ENCODE measurements at places on chromosomes 12 and 14. TPM values are rescaled to one million over a fixed set of nuclear protein-coding genes. Genes with fewer than 3 reads are reported as not detected.
A peak's percentile ranks its signal among the peaks of the same experiment; 100 is the strongest.

- no peak for DNase-seq
Observed at GRCh38 chr12:79927772-79928474, 7.0 kb downstream of the PPP1R12A start.

DNA sequence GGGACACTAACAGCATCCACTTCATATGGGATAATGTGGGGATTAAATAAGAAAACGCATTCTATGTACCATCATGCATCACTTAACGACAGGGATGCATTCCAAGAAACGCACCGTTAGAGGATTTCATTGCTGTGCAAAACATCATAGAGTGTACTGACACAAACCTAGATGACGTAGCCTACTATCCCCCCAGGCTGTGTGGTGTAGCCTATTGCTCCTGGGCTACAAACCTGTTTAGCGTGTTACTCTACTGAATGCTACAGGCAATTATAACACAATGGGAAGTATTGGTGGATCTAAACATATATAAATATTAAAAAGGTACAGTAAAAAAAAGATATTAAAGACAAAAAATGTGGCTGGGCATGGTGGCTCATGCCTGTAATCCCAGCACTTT lies 230.6 kb downstream of the KSR2 start:
- no peak for DNase-seq

GRCh38 chr12:6829536-6830220 lies 1.5 kb downstream of the P3H3 start:
- no peak for DNase-seq

- no peak for DNase-seq
Observed at GRCh38 chr14:63438065-63438757, 105.0 kb downstream of the PPP2R5E start.

DNA sequence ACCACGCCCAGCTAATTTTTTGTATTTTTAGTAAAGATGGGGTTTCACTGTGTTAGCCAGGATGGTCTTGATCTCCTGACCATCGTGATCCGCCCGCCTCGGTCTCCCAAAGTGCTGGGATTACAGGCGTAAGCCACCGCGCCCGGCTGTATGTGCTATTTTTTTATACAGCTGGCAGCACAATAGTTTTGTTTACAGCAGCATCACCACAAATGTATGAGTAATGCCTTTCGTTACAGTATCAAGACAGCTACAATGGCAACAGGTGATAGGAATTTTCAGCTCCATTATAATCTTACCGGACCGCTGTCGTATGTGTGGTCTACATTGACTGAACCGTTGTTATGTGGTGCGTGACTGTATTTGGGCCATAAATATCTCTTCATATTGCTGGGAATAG lies 11.6 kb upstream of the MDM2 start:
- no peak for DNase-seq

DNA sequence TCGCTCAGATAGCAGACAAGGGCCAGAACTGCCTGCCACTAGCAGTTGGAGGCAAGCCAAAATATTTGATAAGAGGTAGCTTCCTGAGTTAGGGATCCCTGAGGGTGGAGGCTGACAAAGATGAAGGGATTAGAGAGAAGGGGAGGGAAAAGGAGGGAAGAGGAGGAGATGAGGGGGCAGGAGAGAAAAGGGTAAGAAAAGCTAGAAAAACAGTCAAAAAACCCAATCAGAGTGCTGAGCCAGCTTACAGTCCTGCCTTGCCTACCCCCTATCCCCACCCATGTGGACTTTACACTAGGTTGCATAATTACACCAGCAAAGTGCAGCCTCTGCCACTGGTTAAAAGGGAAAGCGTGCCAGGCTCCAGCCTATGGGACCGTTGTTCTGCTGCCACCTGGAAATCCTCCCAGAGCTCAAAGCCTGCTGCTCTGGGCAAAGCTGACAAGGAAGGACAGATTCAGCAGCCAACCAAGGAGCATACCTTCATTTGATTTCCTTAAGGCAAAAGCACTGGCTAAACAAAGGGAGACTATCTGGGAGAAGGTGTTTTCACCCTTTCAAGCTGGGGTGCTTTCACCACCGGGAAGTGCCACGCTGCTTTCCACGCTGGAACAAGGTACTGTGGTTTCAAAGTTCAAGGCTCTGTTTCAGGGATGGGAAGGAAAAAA lies 3.8 kb upstream of the NUMB start:
- peak; percentile 77 for DNase-seq

DNA sequence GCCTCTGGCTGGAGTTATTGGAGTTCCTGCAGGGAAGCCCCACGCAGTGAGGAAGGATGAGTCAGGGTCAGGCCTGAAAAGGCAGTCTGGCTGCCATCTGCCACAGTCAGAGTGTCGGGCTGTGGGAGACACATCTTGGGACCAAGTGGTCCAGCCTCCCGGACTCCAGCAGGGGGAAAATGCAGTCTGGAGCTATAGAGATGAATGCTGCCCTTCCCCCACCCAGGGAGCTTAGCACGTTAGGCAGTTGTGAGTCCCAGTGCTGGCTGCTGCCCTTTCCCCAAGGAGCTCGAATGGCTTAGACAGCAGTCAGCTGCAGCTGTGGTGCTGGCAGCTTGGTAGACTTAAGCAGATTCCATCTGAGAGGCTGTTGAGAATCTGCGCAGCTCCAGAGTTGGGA lies 8.2 kb upstream of the NTS start:
- no peak for DNase-seq

DNA sequence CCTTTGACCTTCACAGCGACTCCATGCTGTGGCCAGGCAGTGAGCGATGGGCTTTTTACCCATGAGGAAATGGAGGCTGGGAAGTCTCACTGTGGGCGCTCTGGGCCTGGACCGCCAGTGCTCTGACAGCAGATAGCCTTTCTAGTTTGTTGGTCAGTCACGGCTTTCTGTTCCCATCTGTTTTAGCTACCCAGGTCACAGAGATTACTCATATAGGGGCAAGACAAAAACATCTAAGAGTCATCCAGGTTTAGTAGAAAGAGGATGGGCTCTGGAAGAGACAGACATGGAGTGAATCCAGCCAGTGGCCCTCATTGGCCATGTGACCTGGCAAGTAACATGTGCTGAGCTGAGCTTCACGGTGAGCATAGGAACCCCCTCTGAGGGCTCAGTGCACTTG lies 68.6 kb downstream of the MARK3 start:
- DNase-seq = no peak

DNA sequence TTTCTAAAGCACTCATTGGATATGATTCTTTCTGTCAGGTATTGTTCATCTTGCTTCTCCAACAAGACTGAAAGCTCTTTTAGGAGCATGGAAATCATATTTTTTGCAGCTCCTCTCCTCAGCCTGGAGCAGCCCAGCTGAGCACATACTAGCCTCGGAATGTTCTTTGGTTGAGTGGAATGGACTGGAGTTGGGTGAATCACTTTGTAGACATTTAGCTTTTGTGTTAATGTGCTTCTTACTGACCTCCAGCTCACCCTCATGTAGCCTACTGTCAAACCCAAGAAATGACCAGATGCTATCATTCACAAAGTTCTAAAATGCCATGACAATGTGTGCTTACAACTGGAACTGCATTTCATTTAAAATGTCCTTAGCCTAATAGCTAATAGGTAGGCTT lies 161.1 kb downstream of the NUAK1 start:
- DNase-seq = no peak

DNA sequence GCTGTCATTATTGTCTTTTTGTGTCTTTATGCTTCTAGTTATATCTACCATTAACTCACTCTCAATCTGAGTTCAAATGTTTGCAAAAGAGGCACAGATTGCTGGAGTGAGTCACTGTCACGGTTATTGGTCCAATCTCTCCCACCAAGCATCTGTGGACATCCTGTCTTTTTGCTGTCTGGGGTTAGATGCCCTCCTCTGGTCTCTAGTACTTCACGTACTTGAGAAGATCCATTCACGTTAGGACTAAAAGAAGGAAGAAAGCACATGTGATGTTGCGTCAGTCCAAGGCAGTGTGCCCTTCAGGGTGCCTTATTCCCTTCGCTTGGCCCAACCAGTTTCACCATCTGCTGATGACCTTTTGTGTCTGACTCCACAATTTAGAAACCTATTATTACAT lies 72.3 kb upstream of the STXBP6 start:
- DNase-seq = no peak

DNA sequence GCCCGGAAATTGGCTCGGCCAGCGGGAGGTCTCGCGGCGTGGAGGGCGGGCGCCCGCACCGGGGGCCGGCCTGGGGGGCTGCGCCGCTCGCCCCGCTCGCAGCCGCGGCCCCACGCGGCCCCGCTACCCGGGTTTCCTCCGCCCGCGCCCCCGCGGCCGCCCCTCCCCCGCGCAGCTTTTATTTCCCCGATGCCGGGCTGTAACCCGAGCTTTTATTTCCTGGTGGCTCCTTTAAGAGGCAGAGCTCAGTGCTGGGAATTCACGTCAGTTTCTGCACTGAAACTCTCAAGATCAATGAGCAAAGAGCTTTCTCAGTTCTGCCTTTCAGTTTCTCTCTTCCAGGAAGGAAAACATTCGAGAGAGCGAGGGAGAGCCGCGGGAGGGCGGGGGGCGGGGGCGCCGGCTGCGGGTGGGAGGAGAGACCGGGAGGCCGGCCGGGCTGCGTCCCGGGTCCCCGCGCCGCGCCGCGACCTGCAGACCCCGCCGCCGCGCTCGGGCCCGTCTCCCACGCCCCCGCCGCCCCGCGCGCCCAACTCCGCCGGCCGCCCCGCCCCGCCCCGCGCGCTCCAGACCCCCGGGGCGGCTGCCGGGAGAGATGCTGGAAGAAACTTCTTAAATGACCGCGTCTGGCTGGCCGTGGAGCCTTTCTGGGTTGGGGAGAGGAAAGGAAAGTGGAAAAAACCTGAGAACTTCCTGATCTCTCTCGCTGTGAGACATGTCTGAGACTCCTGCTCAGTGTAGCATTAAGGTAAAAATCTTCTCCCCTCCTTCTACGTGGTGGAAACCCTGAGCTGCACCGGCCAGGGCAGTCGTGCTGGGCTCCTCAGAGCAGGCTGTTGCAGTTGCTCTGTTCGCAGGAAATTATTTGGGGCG lies at the start of gene ETV6:
TSS of gene ETV6 (plus strand) at position 262 of the 873 bp plus-strand sequence. CDS start at position 716, 454 bp downstream.
- peak; percentile 75 for DNase-seq

DNA sequence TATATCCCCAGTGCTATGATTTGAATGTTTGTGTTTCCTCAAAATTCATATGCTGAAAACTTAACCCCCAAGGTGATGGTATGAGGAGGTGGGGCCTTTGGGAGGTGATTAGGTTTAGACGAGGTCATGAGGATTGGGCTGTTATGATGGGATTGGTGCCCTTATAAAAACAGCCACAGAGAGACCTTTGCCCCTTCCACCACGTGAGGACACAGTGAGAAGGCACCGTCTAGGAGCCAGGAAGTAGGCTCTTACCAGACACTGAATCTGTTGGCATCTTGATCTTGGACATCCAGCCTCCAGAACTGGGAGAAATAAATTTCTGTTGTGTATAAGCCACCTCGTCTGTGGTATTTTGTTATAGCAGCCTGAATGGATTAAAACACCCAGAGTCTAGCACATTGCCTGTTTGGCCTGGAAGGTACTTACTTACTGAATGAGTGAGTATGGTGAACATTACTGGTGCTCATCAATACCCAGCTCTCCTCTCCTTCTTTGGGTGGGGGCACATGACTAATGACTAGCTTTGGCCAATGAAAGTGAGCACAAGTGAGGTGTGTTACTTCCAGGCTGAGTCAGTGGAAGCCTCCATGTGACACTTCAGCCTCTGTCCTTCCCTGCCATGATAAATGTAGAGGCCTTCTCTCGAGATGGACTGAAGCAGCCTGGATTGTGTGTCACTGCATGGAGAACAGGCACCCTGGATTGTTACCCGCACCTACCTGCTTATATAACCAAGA lies 72.4 kb upstream of the CHST11 start:
- DNase-seq = no peak

DNA sequence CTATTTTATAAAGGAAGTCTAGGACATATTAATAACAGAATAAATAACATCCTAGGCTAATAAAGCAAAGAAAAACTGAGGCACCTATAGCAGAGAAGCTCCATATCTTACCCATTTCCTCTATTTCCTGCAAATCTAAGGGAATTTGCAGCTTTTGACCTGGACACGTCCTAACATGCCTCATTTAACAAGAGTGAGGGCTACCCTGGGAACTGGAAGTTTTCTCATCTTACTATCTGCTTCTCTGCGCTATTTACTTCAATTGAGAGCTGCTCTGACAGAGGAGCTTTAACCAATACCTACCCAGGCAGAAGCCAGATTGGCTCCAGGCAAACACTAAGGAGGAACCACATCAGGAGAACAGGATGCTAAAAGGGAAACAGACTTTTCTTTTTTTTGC lies 5.7 kb downstream of the YBX3 start:
- no peak for DNase-seq

- no peak for DNase-seq
Observed at GRCh38 chr14:24162093-24162492, 1.0 kb downstream of the IRF9 start.

DNA sequence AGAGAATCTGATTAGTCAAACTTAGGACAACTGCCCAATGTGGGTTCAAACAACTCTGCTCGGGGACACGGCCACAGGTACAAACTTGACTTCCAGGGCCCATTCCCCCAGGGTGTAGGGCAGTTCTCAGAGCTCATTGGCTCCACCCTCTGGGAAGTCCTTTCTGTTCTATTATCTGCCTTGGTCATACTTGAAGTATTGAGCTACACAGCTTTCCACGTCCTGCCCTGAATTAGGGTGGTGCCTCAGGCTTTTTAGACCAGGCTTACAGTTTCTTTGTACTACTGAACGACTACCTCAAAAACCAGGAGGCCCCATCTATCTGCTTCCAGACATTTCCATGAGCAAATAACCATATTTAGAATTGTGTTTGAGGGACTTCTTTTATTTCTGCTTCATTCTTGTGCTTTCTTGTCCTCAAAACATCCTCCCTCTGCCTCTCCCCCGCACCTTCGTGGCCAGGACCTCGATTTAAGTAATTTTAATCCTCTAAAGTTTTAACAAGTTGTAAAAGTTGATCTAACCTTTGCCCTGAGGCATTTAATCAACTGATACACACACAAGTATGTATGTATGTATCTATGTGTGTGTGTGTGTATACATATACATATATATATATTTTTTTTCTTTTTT lies 281.7 kb upstream of the AMIGO2 start:
- DNase-seq = no peak

DNA sequence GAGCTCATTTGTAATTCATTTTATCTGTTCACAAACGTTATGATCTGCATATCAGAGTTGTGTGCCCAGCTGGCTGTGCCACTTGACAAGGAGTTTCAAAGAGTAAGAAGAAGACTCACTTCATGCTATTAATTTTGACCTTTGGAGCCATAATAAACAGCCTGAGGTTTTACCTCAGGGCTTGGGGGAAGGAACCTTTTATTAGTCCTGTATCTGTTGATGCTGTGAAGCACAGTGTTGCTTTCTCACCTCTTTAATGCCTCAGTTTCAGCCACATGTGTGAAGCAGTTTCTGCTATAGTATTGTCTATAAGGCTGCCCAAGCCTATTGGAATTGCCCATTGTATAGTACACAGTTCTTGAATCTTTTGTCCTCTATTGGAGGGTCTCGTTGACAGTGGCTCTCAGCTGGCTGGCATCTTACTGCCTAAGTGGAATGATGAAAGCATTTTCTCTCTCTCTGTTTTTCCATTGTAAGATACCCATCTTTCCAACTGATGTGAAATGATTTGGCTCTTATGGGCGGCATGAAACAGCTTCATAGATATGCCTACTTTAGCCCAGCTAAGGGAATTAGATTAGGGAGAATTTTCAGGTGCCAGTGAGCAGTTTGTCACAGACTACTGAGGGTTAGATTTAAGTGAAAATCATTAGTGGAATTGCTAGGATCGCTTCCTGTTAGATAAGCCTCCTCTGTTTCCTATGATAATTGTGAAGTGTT lies 34.7 kb downstream of the GPATCH2L start:
- DNase-seq = no peak

- DNase-seq = no peak
Observed at GRCh38 chr12:33721561-33721960, 281.9 kb upstream of the SYT10 start.

The COQ5 gene
- 36.0 TPM for total RNA-seq

The ALDH2 gene
- total RNA-seq = 248 TPM

The ABHD12B gene
- not detected for total RNA-seq

The FBXW8 gene
- 8.0 TPM for total RNA-seq

The NRXN3 gene
- total RNA-seq = 2.1 TPM

The KRT4 gene
- not detected for total RNA-seq
